Temporal lobe (tissue), 4 donors: ENCODE measurements at places on chromosomes 7 and 10. TPM values are rescaled to one million over a fixed set of nuclear protein-coding genes. Genes with fewer than 3 reads are reported as not detected.

NCAPG2 gene
- 14.3 TPM for total RNA-seq

CPN1 gene
- not detected for total RNA-seq

MKX gene
- total RNA-seq = 0.49 TPM

PAPOLB gene
- total RNA-seq = 0.74 TPM

PTN gene
- 185 TPM for total RNA-seq

NAT16 gene
- 2.2 TPM for total RNA-seq

CPSF4 gene
- total RNA-seq = 17.2 TPM

CDNF gene
- 1.2 TPM for total RNA-seq

ADAM8 gene
- total RNA-seq = 0.98 TPM

LRCH4 gene
- total RNA-seq = 4.9 TPM

ZDHHC4 gene
- total RNA-seq = 39.8 TPM

PRF1 gene
- 0.25 TPM for total RNA-seq

FOXP2 gene
- 19.2 TPM for total RNA-seq

ARHGAP19 gene
- 6.4 TPM for total RNA-seq

CEP55 gene
- total RNA-seq = 1.7 TPM

INA gene
- total RNA-seq = 161 TPM

GSAP gene
- total RNA-seq = 6.4 TPM

HELLS gene
- total RNA-seq = 18.7 TPM

EBF3 gene
- total RNA-seq = 0.74 TPM

BMPER gene
- total RNA-seq = 3.4 TPM

TAS2R5 gene
- 1.5 TPM for total RNA-seq
